ENCODE measurements at places on chromosomes 6 and 20.

DNA sequence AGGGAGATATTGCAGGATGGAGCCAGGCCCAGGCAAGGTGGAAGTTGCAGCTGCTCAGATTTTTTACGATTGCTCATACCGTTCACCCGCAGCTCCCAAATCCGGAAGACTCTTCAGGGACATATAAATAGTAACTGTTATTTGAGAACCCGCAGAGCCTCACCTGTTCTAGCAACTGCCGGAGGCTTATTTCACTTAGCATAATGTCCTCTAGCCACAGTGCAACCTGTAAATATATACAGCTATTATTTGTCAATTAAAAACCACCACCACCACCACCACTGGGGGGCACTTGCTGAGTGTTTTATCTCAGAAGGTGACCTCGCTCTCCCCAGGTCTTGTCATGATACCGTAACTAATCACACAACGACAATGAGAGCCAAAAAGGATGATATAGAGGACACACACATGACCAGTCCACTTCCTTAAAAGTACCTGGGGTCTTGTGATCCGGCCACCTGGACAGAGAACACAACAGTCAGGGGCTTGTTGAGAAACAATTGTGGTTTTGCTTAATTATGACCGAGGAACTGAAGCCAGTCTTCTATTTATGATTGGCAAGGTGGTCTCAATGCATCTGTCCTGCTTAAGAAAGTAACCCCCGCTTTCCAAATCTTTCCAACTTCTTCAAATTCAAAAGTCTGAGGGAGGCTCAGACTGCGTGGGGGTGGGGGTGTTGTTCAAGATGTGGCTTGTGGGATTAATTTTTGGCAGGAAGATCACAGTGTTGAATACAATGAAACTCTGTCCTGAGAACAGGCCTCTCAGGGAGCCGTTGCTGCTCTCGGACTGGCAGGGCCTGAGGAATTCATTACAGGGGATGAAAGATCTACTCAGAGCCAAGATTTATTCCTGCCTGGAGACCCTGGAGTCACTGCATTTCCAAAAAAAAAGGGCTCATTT, 107.7 kb upstream of the PRND start:
- H3K27ac ChIP-seq: peak overlapping the region; percentile 42
- no peaks in the 10 kb centered on the region for H3K36me3 ChIP-seq
- peak; percentile 23 for DNase-seq
- H3K4me3 ChIP-seq: no peak overlapping the region
- H3K27me3 ChIP-seq: no peaks in the 10 kb centered on the region
- peaks cover 12% of the 10 kb centered on the region for H3K4me1 ChIP-seq

GRCh38 chr6:3345836-3346235, 87.1 kb downstream of the PSMG4 start:
- H3K4me1 ChIP-seq: peaks cover 4% of the 10 kb centered on the region
- no peak overlapping the region for H3K4me3 ChIP-seq
- no peaks in the 10 kb centered on the region for H3K27me3 ChIP-seq
- peak overlapping the region; percentile 69 for H3K27ac ChIP-seq
- H3K36me3 ChIP-seq: no peaks in the 10 kb centered on the region
- no peak for DNase-seq

DNA sequence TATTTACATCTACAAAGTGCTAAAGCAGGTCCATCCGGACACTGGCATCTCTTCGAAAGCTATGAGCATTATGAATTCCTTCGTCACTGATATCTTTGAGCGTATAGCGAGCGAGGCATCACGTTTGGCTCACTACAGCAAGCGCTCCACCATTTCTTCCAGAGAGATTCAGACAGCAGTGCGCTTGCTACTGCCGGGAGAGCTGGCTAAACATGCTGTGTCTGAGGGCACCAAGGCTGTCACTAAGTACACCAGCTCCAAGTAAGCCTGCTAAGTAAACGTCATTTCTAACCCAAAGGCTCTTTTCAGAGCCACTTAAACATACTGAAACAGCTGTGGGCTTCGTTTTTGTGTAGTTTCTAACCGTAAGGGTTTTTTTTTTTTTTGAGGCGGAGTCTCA, 27.5 kb upstream of the SLC17A4 start:
- no peaks in the 10 kb centered on the region for H3K4me1 ChIP-seq
- no peaks in the 10 kb centered on the region for H3K27me3 ChIP-seq
- no peak for DNase-seq
- H3K27ac ChIP-seq: no peak overlapping the region
- no peak overlapping the region for H3K4me3 ChIP-seq
- no peaks in the 10 kb centered on the region for H3K36me3 ChIP-seq

DNA sequence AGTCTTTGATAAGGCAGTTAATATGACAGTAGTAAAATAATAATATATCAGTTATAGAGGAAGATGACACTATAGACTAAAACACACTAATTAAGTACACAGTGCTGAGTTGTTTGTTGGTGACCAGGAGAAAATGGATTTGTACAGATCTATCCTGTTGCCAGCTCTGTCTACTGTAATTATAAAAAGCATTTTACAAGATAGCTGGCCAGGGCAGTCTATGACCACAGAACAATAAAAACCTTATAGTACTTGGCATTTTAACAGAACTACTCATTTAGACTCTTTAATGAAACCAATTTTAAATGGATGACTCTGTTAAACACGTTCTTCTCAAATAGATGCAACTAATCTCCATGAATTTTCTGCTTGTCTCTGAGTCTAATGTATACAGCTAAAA, 367.5 kb downstream of the BTBD9 start:
- H3K27me3 ChIP-seq: no peaks in the 10 kb centered on the region
- no peak overlapping the region for H3K27ac ChIP-seq
- no peak for DNase-seq
- H3K4me1 ChIP-seq: peaks cover 11% of the 10 kb centered on the region
- H3K36me3 ChIP-seq: no peaks in the 10 kb centered on the region

GRCh38 chr6:132819405-132820161, 5.2 kb downstream of the RPS12 start:
- no peak for DNase-seq
- no peak overlapping the region for H3K27ac ChIP-seq
- no peaks in the 10 kb centered on the region for H3K27me3 ChIP-seq
- H3K4me3 ChIP-seq: no peak overlapping the region

GRCh38 chr6:22153384-22154158, 143.3 kb downstream of the PRL start:
- no peaks in the 10 kb centered on the region for H3K27me3 ChIP-seq
- H3K36me3 ChIP-seq: no peaks in the 10 kb centered on the region
- H3K4me1 ChIP-seq: peaks cover 3% of the 10 kb centered on the region
- DNase-seq: no peak
- H3K4me3 ChIP-seq: no peak overlapping the region
- no peak overlapping the region for H3K27ac ChIP-seq

- H3K4me3 ChIP-seq: no peak overlapping the region
- DNase-seq: no peak
- no peaks in the 10 kb centered on the region for H3K36me3 ChIP-seq
- H3K27ac ChIP-seq: no peak overlapping the region
- peaks cover 10% of the 10 kb centered on the region for H3K4me1 ChIP-seq
These were observed 49.9 kb upstream of the FAM184A start for GRCh38 chr6:119128252-119128912.

DNA sequence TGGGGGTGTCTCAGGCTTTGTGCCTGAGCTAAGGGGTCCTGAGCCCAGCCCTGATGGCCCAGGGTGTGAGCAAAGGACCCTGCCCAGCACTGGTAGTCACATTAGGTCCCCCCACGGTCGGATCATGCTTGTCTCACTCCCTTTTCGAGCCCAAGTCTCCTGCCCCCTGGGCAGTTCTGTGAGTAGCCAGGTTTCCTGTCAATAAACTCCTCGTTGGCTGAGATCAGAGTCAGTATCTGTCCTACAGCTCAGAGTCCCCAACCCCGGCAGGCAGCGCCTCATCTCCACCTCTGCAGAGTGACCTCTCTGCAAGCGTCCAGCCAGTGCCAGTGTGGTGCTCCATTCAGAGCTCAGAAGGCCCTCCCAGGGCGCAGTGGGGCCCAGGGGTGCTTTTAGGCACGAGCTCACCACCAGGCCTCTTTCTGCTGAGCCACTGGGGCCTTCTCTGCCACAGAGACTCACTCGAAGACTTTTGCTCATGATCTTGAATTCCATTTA, 93.7 kb upstream of the PMEPA1 start:
- H3K4me3 ChIP-seq: no peak overlapping the region
- H3K27ac ChIP-seq: no peak overlapping the region
- DNase-seq: no peak
- peaks cover 6% of the 10 kb centered on the region for H3K4me1 ChIP-seq
- no peaks in the 10 kb centered on the region for H3K27me3 ChIP-seq
- H3K36me3 ChIP-seq: no peaks in the 10 kb centered on the region

GRCh38 chr6:36851149-36851614, 11.9 kb upstream of the CPNE5 start:
- H3K4me3 ChIP-seq: no peak overlapping the region
- DNase-seq: no peak
- peak overlapping the region; percentile 83 for H3K27ac ChIP-seq
- H3K36me3 ChIP-seq: peaks cover 10% of the 10 kb centered on the region
- no peaks in the 10 kb centered on the region for H3K27me3 ChIP-seq
- peaks cover 5% of the 10 kb centered on the region for H3K4me1 ChIP-seq

DNA sequence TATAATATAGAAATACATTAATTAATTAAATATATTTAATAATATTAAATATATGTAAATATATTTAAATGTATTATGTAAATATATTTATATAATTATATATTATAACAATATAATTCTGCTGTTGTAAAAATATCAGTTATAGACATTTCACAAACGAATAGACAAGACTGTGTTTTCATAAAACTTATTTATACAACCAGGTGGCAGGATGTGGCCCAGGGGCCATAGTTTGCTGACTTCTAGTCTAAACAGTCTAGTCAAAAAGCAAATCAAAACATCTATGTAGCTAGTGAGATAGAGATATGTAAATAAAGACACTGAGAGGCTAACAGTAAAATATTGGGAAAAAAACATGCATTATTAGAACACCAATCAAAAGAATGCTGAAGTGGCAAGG, 136.4 kb downstream of the TBXT start:
- no peak overlapping the region for H3K27ac ChIP-seq
- DNase-seq: no peak
- H3K27me3 ChIP-seq: no peaks in the 10 kb centered on the region

GRCh38 chr6:48713612-48714011, 602.6 kb upstream of the PTCHD4 start:
- H3K27me3 ChIP-seq: no peaks in the 10 kb centered on the region
- no peaks in the 10 kb centered on the region for H3K36me3 ChIP-seq
- H3K4me1 ChIP-seq: no peaks in the 10 kb centered on the region
- no peak overlapping the region for H3K27ac ChIP-seq
- no peak for DNase-seq

All from heart right ventricle (tissue), 16 donors.